ENCODE measurements at places on chromosomes 3 and 15. TPM values are rescaled to one million over a fixed set of nuclear protein-coding genes. Genes with fewer than 3 reads are reported as not detected.

Gene CELSR3
- 2.8 TPM for polyA plus RNA-seq

Gene CLDN11
- polyA plus RNA-seq: 0.54 TPM

Gene ZPLD1
- polyA plus RNA-seq: not detected

Gene MAP6D1
- polyA plus RNA-seq: 0.60 TPM

DNA sequence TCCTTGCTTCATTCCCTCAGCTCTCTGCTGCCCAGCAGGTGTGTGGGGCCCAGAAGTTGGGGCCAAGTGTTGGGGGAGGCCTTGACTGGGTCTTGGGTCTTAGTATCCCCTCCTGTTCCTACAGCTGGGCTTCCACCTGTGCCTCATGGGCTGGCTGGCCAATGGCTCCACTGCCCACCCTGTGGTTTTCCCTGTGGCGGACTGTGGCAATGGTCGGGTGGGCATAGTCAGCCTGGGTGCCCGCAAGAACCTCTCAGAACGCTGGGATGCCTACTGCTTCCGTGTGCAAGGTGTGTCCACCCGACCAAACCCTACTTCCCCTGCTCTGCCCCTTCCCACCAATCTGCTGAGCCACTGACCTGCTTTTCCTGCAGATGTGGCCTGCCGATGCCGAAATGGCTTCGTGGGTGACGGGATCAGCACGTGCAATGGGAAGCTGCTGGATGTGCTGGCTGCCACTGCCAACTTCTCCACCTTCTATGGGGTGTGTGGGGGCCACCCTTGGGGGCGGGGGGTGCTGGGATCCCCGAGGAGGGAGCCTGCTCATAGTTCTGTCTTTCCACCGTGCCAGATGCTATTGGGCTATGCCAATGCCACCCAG, 10.9 kb downstream of the NT5DC2 start:
- H3K27ac ChIP-seq: no peak overlapping the region
- H3K4me3 ChIP-seq: no peak overlapping the region
- no peak for DNase-seq
- no peaks in the 10 kb centered on the region for H3K4me1 ChIP-seq
- peaks cover 56% of the 10 kb centered on the region for H3K36me3 ChIP-seq
- H3K27me3 ChIP-seq: no peaks in the 10 kb centered on the region

DNA sequence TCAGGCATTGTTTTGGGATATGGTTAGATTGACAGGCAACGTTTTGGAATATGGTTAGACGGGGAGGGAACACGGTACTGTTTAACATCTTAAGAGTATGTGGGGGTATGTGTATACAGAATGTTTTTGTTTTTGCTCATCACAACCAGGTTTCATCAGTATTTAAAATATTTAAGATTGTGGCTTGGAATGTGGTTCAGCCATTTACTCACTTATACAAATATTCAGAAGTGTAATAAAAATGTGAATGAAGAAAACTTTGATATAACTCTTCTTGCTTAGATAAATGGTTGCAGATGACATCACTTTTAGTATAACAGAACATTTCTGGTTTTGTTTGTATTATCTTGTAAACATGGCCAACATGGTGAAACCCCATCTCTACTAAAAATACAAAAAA, 3.9 kb upstream of the PAK2 start:
- no peak for DNase-seq
- H3K36me3 ChIP-seq: no peaks in the 10 kb centered on the region
- no peaks in the 10 kb centered on the region for H3K4me1 ChIP-seq
- H3K4me3 ChIP-seq: no peak overlapping the region
- no peaks in the 10 kb centered on the region for H3K27me3 ChIP-seq

- peaks cover 10% of the 10 kb centered on the region for H3K36me3 ChIP-seq
- H3K27me3 ChIP-seq: no peaks in the 10 kb centered on the region
- peaks cover 3% of the 10 kb centered on the region for H3K4me1 ChIP-seq
- no peak overlapping the region for H3K4me3 ChIP-seq
- DNase-seq: no peak
- no peak overlapping the region for H3K27ac ChIP-seq
Measured at GRCh38 chr15:101063891-101064794, 145.0 kb downstream of the LRRK1 start.

DNA sequence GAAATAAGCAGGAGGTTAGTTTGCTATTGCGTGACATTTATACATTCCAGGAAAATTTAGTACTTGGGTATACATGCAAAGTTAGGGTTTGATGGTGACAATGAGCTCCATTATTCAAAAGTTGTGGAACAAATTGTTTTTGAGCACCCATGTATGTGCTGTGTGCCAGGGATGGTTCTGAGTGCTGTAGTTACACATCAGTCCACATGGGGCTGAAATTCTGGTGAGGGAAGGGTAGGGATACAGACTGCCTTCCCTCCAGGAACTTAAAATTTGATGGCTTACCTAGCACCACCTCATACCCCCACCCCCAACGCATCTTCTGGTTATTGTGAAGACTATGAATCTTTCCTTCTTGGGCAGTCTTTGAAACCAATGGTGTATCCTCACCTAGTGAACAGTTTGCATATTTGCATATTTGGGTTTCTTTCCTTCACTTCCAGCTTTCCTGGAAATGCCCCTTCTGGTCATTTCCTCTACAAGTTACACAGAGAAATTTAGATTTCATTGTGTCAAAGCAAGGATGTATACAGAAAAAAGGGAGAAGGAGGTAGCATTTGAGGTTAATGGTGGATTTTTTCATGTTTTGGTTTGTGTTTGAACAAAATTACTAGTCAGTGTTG, 222.0 kb upstream of the IL12A start:
- peak overlapping the region; percentile 22 for H3K27ac ChIP-seq
- no peak overlapping the region for H3K4me3 ChIP-seq
- peaks cover 19% of the 10 kb centered on the region for H3K27me3 ChIP-seq
- H3K4me1 ChIP-seq: peaks cover 14% of the 10 kb centered on the region
